Placental pericyte (primary cell): ENCODE measurements at places on chromosomes 3 and 15. TPM values are rescaled to one million over a fixed set of nuclear protein-coding genes. Genes with fewer than 3 reads are reported as not detected.

LYZL4 gene
- not detected in 2 replicates for total RNA-seq

CCDC9B gene
- total RNA-seq = 41.1 and 58.1 TPM in 2 replicates

CAV3 gene
- total RNA-seq = not detected in 2 replicates

RNU5B-1 gene
- not detected in 2 replicates for total RNA-seq

ZIC1 gene
- total RNA-seq = 0.29 TPM in 1 of 2 replicates, not detected in the other

ZNF662 gene
- total RNA-seq = 1.1 and 1.3 TPM in 2 replicates

RBM5 gene
- 118 and 167 TPM in 2 replicates for total RNA-seq

GPR149 gene
- not detected in 2 replicates for total RNA-seq

CFAP100 gene
- not detected in 2 replicates for total RNA-seq

TRPM7 gene
- 54.3 and 62.4 TPM in 2 replicates for total RNA-seq

ATP2B2 gene
- total RNA-seq = not detected in 2 replicates

KIF15 gene
- total RNA-seq = 0.66 and 14.7 TPM in 2 replicates

CFAP20DC gene
- 2.0 and 3.6 TPM in 2 replicates for total RNA-seq

SERPINI2 gene
- total RNA-seq = not detected in 2 replicates

MB21D2 gene
- total RNA-seq = 12.7 and 32.6 TPM in 2 replicates

MAGI1 gene
- total RNA-seq = 18.6 and 25.6 TPM in 2 replicates

WDR93 gene
- under 0.01 TPM in 1 of 2 replicates, not detected in the other for total RNA-seq

DPH6 gene
- total RNA-seq = 15.8 and 16.0 TPM in 2 replicates

EPB42 gene
- total RNA-seq = not detected in 2 replicates

SERINC4 gene
- total RNA-seq = not detected in 2 replicates

GOLGA8T gene
- total RNA-seq = not detected in 2 replicates

TRIM71 gene
- total RNA-seq = not detected in 2 replicates

GOLGA8H gene
- 0.22 TPM in 1 of 2 replicates, not detected in the other for total RNA-seq

PLA1A gene
- not detected in 2 replicates for total RNA-seq

C2CD4A gene
- not detected in 2 replicates for total RNA-seq

SATB1 gene
- 7.2 and 8.8 TPM in 2 replicates for total RNA-seq
